ENCODE measurements at places on chromosomes 6 and 20. TPM values are rescaled to one million over a fixed set of nuclear protein-coding genes. Genes with fewer than 3 reads are reported as not detected.

The HUS1B gene
- 1.2 TPM for total RNA-seq

The KIAA0408 gene
- 0.60 TPM for total RNA-seq

The APOBEC2 gene
- not detected for total RNA-seq

The EYA2 gene
- total RNA-seq = not detected

The ATRN gene
- total RNA-seq = 28.5 TPM

The NOX3 gene
- not detected for total RNA-seq

The PLA2G7 gene
- total RNA-seq = not detected

The NKX2-2 gene
- total RNA-seq = 4.4 TPM

DNA sequence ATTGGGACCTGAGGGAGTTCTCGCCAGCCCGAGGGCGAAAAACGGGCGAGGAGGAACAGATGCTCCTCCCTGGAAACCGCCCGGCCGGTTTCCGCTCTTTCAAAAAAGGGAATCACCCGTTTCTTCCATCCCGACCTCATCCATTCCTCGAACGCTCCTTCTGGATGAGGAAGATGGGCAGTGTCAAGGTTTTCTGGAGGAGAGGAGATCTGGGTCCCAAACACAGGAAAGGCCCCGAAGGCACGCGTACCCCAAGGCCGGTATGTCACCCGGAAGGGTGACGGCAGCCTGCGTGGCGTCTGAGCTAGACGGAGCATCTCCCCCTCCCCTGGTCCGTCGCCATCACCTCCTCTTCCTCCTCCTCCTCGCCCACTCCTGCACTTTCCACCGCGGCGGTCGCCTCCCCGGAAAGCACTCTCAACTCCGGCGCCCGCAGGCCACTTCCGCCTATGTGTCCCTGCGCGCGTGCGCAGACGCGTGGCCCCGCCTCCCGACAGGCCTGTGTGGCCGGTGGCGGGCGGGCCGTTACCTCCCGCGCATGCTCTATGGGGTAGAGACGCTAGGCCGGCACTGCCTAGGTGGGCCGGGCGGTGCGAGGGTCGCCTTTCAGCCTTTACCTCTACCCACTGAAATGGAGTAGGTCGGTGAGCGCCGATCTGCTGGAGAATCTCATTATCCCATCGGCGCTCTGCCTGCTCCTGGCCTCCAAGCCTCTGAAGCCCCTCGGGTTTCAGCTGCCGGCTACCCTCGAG lies at the start of gene SLC35B3:
Gene SLC35B3 (minus strand): TSS at position 453 of the 752 bp plus-strand sequence.
- DNase-seq = peak; percentile 77

- DNase-seq = no peak
These were observed 47.5 kb upstream of the CDH22 start for GRCh38 chr20:46355778-46356177.

DNA sequence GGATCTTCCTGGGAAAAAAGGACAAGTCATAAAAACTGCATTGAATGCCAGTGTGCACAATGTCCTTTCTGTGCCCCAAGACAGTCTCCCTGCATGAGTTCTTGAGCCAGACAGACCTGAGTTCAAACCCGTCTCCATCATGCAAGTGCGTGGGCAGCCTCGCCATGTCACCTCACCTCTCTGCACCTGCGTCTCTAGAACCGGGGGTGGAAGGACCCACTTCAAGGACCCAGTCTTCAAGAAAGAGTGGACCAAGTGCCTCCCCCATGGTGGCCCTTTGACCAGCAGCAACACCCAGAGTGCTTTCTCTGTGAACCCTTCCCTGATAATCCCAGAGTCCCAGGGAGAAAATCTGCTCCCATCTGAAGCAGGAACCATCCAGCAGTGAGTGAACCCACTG lies 23.5 kb upstream of the ANGPT4 start:
- no peak for DNase-seq

DNA sequence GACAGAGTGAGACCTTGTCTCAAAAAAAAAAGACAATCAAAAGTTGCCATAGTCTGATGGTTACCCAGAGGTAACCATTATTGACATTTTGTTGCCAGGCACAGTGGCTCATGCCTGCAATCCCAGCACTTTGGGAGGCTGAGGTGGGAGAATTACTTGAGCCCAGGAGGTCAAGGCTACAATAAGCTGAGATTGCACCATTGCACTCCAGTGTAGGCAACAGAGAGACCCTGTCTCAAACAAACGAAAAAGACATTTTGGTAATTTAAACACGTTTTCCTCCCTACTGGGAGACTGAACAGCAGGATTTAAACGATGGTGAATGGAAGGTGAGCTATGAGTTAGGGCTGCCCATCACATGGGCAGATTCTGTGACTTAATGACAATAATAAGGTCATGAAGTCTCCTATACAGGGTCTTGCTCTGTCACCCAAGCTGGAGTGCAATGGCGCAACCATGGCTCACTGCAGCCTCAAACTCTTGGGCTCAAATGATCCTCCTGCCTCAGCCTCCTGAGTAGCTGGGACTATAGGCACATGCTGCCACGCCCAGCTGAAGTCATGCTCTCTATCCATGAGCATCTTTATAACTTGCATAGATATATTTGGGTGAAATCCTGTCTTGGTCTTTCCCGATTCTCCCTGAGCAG lies 4.2 kb upstream of the ASXL1 start:
- no peak for DNase-seq

DNA sequence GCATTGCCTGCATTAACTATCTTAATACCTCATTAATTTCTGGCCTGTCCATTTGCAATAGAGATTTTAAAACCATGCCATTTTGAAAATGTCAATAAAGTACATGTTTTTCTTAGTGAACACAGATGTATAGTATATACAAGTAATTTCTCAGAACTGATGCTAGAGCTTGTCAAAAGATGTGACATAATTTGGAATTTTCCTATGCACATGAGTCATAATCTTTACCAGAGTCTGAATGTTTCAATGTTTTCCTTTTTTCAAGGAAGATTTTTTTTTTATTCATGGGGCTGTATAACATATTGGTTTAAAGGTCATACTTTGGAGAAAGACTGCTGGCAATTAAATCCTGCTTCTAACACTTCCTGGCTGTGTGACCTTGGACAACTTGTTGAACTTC lies 1347.5 kb upstream of the ADGRB3 start:
- DNase-seq = no peak

DNA sequence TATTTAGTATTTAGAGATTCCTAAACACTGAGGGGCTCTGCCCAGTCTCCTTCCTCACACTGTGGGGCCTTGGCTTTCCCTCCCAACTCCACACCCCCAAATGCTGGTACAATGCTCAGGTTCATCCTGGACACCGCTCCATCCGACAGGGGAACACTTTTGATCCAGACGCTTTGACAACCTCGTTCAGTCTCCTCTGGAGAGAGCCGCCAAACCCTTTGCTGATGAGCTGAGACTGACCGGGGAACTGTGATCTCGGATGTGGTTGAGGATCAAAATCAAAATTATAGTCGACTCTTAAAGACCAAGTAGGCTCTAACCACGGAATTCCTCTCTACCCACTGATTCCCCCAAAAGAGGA lies 38.8 kb upstream of the HLA-E start:
- no peak for DNase-seq

- no peak for DNase-seq
These were observed 918 bp downstream of the YIPF3 start for GRCh38 chr6:43515808-43516207.

- DNase-seq = no peak
These were observed at the start of gene EGFL8 for GRCh38 chr6:32164295-32164694. Gene EGFL8 (plus strand): TSS chr6:32164595. CDS start chr6:32166166, 1,571 bp downstream.

- DNase-seq = no peak
These were observed 92.9 kb upstream of the SYNDIG1 start for GRCh38 chr20:24376311-24377099.

DNA sequence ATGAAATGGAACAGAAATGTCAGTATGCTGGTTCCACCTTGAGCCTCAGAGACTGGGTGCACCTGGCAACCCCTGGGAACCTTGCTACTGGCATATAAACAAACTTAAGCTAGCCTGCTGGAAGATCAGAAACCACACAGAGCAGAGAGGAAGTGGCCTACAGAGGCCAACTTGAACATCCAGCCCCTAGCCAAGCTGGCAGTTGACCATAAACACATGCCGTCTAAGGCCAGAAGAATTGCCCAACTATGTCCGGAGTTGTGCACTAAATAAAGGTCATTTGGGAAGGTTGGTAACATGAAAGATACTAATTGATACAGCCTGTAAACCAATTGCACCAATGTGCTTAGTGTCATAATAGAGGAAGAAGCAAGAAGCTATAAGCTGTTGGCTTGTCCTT lies 266.6 kb upstream of the BTBD3 start:
- DNase-seq = no peak

DNA sequence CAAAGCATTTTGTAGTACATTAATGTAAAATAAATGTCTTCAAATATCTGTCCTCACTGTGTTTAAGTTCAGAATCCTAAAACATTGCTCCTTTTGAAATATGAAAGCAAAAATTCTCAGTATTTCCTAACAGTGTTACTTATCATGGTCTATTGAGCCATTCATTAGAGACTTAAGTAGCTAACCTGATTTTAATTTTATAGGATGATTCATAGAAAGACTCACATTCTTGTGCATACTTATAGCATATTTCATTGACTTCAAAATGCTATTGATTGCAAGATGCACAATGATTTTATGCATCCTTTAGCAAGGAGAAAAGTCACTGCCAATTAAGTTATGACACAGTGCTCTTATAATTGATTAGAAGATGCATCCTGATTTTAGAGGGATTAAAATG lies 85.7 kb downstream of the HIVEP1 start:
- no peak for DNase-seq

Data from A172 (cell line).